ENCODE measurements at places on chromosomes 3 and 15.
A peak's percentile ranks its signal among the peaks of the same experiment; 100 is the strongest.

DNA sequence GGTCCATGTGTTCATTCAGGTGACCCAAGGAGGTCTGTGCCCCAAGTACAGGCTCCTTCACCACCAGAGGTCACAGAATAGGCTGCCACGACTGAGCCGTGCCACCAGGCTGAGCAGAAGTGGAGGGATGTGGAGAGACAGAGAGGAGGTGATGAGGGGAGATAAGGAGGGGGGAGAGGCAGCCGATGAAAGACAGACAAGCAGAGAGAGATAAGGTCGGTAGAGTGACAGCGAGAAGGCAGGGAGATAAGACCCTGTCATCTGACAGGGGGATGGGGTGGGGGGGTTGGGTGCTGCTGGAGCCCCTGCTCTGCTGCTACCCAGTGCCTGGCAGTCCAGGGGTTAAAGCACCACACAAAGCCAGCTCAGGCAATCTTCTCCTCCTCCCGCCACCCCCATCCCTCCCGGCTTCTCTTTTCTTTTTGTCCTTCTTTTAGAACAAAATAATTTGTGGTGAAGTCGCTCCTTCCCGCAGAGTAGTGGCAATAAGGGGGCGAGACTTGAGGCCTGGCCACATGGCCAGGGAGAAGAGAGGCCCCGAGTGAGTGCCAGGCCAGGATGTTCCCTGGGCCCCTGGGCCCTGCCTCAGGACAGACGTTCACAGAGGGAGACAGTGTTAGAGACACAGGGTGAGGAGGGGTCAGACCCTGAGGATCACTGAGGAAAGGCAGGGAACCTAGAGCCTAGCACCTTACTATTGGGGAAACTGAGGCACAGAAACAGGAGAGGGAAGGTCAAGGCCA is 67.9 kb downstream of the CACNA2D2 start:
- DNase-seq, result no peak

DNA sequence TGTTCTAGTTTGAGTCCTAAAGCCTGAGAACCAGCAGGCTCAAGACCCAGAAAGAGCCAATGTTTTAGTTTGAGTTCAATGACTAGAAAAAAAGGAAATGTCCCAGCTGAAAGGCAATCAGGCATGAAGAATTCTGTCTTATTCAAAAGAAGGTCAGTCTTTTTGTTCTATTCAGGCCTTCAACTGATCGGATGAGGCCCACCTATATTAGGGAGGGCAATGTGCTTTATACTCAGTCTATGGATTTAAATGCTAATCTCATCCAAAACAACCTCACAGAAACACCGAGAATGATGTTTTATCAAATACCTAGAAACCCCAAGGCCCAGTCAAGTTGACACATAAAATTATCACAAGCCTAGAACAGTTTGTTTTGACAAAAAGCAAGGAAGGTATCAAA is 4.0 kb downstream of the MNS1 start:
- DNase-seq, result no peak

DNA sequence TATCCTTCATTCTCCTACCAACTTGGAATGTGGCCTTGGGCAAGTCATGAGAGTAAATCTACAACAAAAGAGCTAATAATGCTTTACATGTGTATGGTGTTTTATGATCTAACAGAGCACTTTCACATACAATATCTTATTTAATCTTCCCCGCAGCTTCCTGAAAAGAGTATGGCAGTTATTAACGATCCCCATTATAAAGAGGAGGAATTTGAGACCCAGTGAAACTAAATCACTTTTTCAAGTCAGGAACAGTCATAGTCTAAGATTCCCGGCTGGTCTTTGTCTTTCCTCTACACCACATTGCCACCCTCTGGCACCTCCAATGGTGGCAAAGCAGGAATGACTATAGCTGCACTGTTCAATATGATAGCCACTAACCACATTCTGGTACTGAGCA is 69.7 kb upstream of the CMSS1 start:
- peak; percentile 41 for DNase-seq

DNA sequence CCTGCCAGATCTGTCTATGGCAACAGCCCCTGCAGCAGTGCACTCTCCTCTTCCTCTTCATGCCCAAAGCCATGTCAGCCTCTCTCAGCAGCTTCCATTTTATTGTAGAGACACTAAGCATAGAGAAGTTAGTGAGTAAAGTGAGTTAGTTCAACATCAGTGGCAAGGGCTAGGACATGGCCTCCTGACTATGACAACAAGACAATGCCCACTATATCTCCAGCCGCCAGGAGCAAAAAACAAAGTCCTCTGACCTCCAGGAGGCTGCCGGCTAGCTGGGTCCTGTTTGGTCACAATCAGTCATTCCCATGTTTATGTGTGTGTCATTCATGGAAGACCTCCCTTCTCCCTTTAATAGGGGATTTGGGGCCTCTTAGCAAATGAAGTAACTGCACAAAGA is 14.9 kb downstream of the NR1I2 start:
- no peak for DNase-seq

GRCh38 chr3:186994000-186994955 is 64.0 kb downstream of the ST6GAL1 start:
- DNase-seq, result no peak

DNA sequence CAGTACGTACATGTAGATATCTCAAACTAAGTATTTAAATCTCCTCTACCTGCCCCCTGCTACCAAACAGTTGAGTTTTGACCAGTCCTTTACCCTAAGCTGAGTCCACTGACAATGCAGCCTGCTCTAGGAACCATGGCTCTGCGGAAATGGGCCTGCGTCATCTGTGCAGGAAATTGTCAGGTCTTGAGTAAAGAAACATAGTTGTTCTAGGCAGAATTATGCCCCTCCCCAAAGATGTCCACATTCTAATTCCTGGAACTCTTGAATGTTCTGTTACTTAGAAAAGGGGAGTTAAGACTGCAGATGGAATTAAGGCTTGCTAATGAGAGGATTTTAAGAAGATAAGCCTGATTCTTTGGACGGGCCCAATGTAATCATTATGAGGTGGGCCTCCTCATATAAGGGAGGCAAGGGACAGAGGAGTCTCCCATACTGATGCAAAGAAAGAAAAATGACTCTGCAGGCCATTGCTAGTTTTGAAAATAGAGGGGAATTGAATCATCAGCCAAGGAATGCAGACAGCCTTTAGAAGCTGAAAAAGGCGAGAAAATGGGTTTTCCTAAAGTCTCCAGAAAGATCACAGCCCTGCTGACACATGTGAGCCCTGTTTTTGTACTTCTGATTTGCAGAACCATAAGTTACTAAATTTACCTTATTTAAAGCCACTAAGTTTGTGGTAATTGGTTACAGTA is 5.5 kb upstream of the VGLL3 start:
- no peak for DNase-seq

DNA sequence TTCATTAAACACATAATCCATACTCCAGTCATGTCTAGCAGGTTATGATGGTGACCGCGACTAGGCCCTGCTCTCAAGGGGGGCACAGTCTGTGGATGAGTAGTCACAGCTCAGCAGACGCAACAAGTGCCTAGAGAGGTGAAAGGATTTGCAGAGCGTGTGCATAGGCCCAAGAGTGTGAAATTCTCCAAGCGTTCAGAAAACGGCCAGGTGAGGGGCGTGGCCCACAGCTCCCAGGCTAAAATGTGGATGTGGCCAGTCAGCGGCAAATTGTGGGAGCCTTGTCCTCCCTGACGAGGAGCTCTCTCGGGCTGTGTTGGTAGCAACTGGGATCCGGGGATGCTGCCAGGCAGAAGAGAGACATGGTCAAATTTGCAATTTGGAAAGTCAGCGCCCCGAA is 46.4 kb upstream of the TSEN2 start:
- no peak for DNase-seq

GRCh38 chr3:106191211-106191610 is 322.4 kb upstream of the CBLB start:
- DNase-seq, result no peak

- DNase-seq, result no peak
Observed at GRCh38 chr3:188326111-188326510, 172.2 kb downstream of the LPP start.

- no peak for DNase-seq
Observed at GRCh38 chr3:183114384-183115178, 15.3 kb upstream of the MCCC1 start.

DNA sequence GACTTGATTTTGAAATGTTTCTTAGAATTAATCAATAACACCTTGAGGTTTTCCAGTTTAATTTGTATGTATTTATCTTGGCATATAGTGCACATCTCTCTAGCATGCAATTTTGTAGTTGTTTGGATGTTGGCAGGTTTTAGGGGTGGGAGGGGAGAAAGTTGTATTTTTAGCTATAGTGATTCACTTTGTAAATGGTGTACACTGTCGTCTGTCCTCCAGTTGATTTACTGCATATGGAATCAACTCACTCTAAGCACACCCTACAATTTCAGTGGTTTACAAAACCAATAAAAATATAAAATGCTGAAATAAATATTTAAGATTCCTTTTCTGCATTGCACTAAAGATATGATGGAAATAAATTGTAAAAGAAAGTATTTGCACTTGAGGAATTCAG is 199.1 kb downstream of the CDIN1 start:
- DNase-seq, result peak; percentile 43

DNA sequence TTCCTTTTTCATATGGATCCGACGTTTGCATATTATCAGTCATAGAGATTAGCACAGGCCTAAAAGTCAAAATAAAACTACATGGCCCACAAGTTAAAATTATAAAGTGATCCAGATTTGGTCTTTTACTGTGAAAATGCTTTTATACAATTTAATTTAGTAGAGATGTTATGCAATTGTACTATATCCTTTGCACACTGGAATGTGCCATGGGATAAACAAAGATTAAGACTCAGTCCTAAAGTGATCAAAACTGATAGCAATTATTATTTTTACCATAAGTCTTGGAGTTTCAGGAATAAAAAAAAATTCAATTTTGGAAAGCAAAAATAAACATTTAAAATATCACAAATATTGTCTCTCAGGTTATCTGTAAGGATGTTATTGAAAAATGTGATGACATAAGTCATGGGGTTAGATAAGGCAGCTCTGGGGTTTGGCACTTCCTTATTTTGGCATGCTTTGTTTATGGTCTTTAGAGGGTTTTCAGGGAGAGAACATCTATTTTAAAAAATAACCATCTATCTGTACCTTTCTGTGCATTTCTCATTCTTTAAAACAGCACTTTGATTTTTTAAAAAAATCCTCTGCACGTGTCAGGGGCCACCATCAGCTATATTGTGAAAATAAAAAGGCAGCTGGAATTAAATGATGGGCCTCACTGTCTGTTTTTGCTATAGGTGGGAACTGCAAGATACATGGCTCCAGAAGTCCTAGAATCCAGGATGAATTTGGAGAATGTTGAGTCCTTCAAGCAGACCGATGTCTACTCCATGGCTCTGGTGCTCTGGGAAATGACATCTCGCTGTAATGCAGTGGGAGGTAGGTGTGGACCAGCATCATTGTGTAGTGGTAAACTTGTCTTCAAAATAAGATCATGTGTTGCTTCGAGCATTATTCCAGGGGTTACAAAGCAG is 67.3 kb downstream of the TGFBR2 start:
- no peak for DNase-seq

- peak; percentile 15 for DNase-seq
Observed at GRCh38 chr3:8416965-8417364, 84.7 kb upstream of the LMCD1 start.

GRCh38 chr3:12973827-12974226 is 99.4 kb downstream of the IQSEC1 start:
- no peak for DNase-seq

DNA sequence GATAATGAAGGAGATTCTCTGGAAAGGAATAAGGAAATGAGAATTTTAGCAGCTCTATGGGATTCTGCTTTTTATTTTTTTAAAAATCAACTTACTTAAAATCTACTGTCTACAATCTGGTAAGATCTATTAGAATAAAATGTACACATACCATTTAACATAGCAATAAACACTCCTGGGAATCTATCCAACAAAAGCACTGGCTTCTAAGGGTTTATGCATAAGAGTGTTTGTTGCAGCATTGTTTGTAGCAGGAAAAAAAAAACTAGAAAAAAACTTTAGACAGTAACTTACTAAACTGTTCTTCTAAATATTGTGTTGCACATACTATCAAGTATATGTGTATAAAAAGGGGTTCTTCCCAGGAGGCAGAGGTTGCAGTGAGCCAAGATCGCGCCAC is 15.7 kb upstream of the RBP1 start:
- DNase-seq, result no peak

- no peak for DNase-seq
Observed at GRCh38 chr15:63905131-63905530, 71.4 kb upstream of the HERC1 start.

DNA sequence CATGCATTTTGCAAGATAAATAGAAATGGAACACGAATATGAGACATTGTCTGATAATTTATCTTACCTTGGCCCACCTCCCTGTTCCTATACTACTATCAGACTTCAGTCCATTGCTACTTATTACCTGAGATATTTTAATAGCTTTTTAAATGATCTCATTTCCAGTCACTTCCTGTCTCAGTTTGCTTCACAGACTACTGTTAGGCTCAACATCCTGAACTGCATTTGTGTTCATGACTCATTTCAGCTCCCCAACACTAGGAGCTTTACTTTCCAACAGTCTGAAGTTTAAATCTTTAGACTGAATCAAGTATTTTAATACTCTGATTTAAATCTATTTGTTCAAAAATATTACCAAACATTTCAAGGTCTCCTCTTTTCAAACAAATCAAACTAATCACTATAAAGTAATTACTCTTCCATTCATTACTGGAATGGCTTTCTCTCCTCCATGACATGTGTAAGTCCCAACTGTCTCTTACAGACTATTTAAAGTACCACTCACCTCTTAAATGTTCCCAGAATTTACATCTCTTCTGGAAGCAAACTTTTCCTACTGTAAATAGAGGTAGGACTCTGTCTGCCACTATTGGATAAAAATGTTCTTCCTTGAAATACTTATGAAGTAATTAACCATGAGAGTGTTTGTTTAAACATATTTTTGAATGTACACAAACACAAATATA is 1277.6 kb downstream of the ZPLD1 start:
- peak; percentile 2 for DNase-seq

GRCh38 chr3:153680526-153680925 is 440.7 kb upstream of the ARHGEF26 start:
- no peak for DNase-seq

DNA sequence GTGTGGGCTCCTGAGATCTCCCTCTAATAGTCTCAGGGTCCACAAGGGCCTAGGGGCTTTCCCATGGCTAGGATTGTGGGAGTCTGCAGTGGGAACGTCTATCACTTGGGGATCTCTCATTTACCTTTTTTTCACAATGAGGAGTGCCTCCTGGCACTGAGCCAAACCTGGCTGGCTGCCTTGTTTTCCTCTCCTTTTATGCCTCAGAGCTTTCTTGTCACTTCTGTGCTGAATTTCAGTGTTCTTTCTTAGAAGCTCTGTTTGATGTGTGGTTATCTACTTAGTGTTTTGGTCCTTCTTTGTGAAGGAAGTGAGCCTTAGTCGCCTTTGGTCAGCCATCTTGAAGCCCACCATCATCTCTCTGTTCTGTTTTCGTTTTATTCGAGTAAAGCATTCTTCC is 33.9 kb downstream of the DOCK3 start:
- DNase-seq, result no peak

Data from stromal cell of bone marrow (primary cell).